SJCRH30 (cell line): ENCODE measurements at places on chromosomes 3 and 15. TPM values are rescaled to one million over a fixed set of nuclear protein-coding genes. Genes with fewer than 3 reads are reported as not detected.

DNA sequence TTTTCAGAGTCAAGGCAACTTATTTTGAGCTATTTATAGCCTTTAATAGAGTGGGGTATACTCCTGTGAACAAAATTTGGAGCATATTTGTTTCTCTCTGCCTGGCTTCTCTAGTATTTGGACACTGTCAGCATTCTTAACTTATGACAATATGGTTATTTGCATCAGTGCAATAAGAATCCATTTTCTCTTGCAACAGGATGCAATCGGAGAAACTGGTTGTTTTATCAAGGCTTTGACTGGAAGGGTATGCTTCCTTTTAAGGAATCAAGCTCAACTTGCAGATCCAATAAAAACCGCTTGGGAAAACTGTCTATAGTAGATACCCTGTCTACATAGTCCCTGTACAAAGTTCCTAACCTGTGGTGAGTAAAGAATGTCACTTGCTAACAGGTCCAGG, 106.7 kb downstream of the DPH6 start:
- no peak for DNase-seq

GRCh38 chr3:152278756-152279427, 10.2 kb downstream of the MBNL1 start:
- DNase-seq = no peak

DNA sequence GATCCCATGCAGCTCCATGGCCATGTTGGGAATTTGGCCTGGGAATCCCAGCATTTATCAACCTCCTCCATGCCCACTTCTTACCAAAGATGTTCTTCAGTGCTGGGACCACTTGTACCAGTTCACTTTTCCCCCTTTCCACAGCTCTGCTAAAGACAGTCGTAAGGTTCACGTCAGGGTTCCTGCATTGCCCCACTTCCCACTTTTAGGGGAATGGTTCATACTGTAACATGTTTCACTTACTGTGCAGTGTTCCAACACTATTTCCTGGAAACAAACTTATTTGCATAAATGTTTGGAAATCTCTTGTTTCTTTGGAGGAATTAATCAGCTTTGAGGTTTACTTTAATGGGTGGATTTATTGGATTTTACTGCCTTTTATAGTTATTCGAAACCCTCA, 17.0 kb downstream of the APH1B start:
- DNase-seq = no peak

The PDIA3 gene
- 204 and 229 TPM in 2 replicates for total RNA-seq

The IGSF10 gene
- not detected in 2 replicates for total RNA-seq
